ENCODE measurements at places on chromosomes 3 and 15.
A peak's percentile ranks its signal among the peaks of the same experiment; 100 is the strongest.

DNA sequence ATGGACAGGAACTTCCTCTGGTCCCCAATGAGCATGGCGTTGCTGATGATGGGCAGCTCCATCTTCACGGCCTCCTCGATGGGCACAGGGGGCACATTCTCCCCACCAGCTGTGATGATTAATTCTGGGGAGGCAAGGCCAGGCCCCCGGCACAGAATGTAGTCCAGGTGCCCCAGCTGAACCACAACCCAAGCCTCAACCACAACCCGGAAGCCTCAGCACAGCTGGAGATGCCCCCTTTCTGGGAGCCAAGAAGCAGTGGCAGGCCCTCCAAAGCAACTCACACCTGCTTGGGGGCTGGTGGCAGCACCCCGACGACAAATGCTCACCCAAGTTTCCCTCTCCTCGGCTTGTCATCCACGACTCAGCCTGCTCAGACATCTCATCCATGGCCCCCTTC, 25.2 kb downstream of the IDH3A start:
- no peak for DNase-seq

DNA sequence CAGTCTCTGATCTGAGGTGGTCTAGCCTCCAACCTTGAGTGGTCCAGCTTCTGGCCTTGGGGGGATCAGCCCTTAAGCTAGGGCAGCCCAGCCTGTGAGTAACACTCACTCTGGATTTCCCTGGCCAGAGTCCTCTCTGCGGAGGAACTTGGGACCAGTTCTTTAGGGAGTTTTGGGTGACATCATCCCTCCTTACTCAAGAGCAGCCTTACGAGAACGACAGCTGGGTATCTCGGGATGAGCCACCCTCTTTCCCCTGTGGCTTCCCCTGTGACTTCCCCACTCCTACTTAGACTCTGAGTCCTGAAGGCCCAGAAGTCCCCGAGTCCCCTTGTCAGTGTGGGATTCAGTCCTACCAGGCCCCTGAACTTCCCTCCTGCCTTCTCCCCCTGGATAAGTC, 10.2 kb upstream of the PLXND1 start:
- DNase-seq, result no peak

DNA sequence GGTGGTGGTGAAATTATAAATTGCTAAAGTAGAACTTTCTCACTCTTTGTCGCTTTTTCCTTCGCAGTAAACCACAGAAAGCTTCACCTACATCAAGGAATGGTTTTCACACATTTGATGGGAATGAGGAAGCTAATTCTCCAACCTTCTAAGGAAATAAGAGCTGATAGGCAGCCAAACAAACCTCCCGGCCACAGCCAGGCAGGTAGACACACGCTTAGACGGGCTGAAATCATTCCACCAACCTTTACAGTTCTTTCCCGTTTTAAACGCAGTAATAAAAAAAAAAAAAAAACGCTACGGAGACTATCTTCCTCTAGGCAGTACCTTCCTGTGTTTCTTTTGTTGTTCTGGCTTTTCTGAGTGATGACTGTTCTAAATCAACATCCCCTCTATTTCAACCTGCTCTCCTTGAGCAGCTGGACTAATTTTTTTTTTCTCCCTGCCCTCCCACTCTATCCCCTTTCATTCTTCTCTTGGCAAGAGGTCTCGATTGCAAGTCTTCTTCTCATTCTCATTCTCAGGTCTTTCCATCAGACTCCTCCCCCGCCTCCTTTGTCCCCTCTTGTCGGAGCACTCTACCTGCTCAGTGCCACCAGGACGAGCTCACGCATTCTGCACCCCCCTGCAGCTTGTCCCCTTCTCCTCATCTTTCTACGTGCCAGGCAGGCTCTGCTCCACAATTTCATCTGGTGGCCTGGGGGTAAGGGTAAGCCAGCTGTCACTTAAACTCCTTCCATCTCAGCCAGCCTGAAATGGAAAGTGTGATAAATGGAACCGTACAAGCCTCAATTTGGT, 391.1 kb upstream of the MDFIC2 start:
- no peak for DNase-seq

DNA sequence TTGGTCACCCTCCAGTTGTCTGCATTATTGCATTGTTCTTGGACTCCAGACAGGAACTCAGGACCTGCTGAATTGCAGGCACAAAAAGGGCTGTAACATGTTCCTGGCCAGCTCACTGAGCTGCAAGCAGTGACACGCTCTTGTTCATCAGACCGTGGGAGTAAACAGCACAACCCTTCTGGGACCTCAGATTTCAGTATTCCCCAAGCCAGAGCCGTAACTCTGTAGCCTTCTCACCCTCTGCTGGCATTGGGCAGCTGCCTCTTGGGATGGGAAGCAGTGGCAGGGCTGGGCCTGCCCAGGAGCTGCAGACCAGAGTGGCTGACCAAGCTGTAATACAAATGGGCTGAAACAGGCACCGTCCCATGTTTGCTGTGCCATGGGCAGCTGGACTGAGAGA, 607.1 kb upstream of the BCHE start:
- DNase-seq, result no peak

DNA sequence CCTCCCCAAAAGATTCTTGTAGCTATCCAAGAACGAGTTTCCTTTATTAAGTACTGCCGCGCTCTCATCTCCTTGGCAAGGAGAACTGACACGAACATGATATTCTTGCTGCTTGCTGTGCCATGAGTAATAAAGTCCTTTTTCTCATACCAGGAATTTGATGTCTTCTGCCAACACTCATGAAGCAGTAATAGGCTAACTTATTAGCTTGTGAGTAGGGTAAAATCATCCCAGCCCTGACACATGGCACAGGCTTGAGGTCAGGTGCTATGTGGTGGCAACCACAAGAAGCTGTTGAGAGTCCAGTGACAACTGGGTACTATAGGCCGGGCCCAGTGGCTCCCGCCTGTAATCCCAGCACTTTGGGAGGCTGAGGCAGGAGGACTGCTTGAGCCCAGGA, 22.7 kb upstream of the UBXN7 start:
- DNase-seq, result no peak

- no peak for DNase-seq
Observed at GRCh38 chr15:49964061-49964460, 155.0 kb downstream of the ATP8B4 start.

DNA sequence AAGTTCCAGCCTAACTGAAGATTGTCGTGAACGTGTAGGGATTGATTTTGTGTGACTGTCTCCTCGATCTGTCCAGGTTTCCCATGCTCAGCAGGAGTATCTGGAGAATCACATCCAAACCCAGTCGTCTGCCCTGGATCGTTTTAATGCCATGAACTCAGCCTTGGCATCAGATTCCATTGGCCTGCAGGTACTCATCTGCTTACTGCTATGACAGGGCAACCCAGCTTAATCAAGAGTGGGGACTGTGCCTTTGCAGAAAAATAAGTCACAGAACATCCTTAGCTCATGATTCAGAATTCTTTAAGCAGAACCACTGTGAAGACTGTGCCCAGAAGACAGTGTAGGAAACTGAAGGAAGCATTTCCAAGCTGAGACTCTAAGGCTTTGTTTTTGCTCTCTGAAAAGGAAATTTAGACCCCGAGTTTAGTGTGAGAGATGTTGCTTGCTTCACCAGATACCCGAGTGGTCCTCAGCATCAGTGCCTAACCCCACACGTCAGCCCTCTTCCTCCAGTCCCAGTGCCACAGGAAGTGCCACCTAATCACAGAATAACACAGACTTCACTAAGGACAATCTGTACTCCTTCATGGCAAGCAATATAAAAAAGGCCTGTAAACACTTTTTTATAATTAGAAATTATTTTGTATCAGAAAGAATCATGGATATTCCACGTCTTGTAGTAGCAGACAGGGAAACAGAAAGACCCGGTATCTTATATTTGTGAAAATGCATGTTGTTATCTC, 34.2 kb downstream of the MYZAP start:
- no peak for DNase-seq

- DNase-seq, result no peak
Observed at GRCh38 chr3:112846764-112847163, at the start of gene CD200R1L. TSS of gene CD200R1L (minus strand) at chr3:112846864. CDS start at chr3:112829367, 17,497 bp downstream.

- no peak for DNase-seq
Observed at GRCh38 chr3:161991901-161992540, 495.4 kb downstream of the OTOL1 start.

DNA sequence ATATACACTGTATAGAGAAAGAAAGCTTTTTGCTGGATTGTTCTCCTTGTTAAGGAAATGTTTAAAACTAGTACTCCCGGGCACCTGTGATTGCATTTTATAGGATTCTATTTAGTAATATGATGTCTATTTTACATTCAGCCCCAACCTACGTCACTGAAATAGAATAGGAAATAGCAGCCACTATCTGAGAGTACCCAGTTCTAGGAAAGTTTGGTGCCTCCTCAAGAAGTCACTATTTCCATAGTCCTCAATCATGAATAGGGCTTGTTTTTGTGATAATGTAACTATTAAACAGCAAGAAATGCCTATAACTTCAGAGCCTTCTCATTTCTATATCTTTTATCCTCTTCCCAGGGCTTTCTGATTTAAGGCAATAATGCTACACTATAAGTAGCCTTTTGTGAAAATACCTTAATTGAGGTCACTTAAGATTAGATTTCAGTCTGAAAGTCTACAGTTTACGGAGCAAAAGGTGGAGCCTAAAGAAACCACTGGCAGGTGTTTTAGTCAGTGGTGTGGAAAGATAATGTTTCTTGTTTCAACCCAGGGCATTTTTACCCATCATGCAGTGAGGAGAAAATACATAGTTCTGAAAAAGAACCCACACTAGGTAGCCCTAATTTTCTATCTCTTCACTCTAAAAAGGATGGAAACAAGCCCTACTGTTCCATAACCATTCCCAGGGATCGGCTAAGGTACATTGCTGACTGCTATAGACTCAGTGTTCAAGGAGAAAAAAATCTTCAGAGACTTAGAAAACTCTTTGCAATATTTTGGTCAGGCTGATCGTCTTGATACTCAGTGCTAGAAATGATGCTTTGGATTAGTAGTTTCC, 38.7 kb downstream of the TIGIT start:
- DNase-seq, result no peak

- no peak for DNase-seq
Observed at GRCh38 chr3:135918600-135918999, 46.9 kb upstream of the PPP2R3A start.

DNA sequence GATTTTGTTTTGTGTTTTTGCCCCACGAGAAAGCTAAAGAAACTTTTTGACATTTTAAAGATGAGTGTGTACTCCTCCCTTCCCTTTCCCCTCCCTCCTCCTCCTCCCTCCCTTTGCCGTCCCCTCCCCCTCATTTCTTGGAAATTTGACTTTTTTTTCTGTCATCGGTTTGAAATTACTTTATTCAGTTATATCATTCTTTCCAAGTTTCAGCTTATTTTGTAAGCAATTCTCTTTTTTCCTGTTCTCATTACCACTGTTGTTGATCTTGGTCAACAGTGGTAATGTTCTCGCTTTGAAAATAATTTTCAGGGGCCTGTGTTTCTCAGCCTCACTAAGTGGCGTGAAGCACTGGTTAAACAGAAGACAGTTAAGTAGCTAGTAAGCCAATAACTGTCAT, 178.4 kb downstream of the AKAP13 start:
- no peak for DNase-seq

DNA sequence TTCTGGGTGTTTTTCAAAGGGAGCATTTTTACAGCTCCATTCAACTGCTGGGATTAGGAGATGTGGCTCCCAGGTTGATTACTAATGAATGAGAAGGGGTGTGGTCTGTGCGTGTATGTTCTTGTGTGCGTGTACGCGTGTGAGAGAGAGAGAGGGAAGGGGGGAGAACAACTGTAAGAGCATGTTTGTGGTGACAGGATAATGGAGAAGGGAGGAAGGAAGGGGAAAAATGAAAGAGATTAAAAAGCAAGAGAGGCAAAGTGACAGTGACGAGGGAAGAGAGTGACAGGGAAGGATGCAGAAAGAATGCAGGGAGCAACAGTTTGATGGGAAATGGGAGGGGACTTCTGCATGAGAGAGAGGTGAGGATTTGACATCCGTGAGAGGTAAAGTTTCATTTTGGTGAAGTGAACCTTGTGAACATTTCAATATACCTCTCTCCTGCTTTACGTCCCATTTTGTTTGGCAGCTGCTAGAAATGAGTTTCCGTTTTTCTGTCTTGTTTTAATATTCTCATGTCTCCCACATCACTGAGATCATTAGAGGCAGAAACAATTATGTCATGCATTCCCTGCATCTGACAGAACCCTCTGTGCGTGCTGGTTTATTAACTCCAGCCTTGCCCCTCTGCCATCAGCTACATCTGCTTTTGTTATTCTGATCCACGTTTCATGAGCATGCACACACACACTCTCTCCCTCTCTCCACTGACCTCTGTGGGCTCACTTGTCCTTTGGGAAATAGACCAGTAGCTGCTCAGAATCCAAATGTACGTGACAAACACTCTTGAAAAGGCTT, 161.6 kb downstream of the GAP43 start:
- no peak for DNase-seq

DNA sequence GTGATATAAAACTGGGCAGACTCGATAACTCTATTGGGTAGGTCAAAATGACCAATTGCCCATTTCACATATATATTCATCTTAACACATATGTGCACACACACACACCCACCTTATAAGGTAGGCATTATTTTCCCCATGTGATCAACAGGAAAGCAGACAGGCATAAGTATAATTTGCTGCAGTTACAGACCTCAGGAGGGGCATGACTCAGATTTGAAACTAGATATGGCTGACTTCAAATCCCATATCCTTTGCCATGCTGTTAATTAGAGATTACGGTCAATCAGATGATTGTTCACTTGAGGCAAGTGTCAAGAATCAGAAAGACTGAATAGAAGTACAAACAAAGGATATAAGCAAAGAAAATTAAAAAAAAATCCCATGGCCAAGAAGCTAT, 910.6 kb downstream of the NTRK3 start:
- DNase-seq, result no peak

- peak; percentile 64 for DNase-seq
Observed at GRCh38 chr15:94206463-94207167, 24.7 kb upstream of the MCTP2 start.

GRCh38 chr3:45992133-45992729, 3.4 kb downstream of the FYCO1 start:
- DNase-seq, result no peak

GRCh38 chr15:59295261-59296001, 77.2 kb downstream of the MYO1E start:
- DNase-seq, result no peak
